C1 segment of cervical spinal cord (tissue), 14 donors: ENCODE measurements at places on chromosomes 1 and 21.

DNA sequence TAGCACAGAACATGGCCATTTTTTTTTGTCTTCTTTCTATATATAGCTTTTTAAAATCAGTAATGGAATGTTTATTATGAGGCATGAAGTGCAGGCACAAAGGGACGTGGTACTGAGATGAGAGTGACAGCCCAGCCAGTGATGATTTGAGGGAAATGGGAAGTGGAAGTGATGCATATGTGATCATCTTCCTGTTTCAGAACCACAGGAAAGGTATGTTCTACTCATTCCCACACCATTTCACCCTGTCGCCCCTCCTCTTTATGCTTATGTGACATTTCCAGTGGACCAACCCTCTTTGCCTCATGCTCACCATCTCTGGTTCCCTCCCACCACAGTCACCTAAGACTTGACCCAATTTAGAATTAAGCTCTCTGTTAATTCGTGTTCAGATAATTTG is 24.3 kb downstream of the PTGS2 start:
- DNase-seq = no peak

DNA sequence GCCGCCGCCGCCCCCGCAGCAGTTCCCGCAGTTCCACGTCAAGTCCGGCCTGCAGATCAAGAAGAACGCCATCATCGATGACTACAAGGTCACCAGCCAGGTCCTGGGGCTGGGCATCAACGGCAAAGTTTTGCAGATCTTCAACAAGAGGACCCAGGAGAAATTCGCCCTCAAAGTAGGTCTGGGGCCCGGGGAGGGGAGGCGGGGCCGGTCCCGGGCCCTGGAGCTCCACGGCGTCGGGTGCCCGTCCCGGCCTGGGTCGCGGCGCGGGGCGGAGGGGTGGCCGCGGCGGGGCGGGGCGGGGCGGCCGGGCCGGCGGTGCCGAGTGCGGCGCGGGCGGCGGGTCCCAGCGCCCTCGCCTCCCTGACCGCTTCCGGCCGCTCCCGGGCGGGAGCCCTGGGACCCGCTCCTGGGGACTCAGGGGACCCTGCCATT is 646 bp downstream of the MAPKAPK2 start:
- no peak for DNase-seq

- DNase-seq = no peak
Measured at GRCh38 chr1:54708385-54708784, 7.3 kb upstream of the TTC4 start.

DNA sequence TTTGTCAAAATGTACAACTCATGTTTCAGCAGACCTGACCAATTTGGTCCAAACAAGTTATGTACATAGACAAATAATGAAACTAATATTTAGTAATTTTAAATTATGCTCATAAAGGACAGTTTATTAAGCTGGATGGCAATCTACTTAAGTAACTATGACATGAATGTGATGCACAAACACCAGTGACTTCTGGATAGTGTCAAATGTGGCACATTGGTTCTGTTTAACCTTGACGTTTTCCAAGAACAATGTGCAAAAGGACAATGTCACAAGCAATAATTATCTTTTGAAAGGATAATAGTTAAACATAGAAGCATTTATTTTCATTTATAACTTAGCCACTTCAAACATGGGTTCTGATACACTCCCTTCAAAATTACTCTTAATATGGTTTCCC is 80.0 kb downstream of the TRIM33 start:
- DNase-seq = no peak

- no peak for DNase-seq
Measured at GRCh38 chr1:228530086-228530758, 43.0 kb downstream of the RNF187 start.

- DNase-seq = no peak
Measured at GRCh38 chr1:156704930-156705320, 458 bp downstream of the CRABP2 start.

GRCh38 chr1:91308544-91308943 is 96.1 kb downstream of the HFM1 start:
- no peak for DNase-seq

GRCh38 chr1:160489513-160490261 is 33.4 kb downstream of the SLAMF6 start:
- no peak for DNase-seq

- DNase-seq = no peak
Measured at GRCh38 chr1:178935610-178936009, 64.7 kb upstream of the ANGPTL1 start.

DNA sequence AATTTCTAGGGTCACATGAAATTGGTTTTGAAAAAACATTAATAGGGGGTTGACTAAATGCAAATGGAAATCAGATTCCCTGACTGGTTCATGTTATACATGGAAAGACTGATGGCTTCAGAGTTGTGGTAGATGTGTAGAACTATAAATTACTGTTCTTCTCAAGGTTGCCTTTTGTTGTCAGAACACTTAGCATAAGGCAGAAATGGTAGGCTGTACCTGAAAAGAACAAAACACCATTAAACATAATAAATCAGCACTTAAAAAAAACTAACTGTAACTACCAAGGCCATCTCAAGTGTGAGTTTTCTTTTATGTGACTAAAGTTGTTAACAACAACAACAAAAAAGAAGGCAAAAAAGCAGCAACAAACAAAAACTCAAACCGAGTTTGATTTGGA is 111.8 kb downstream of the RPS6KC1 start:
- no peak for DNase-seq

DNA sequence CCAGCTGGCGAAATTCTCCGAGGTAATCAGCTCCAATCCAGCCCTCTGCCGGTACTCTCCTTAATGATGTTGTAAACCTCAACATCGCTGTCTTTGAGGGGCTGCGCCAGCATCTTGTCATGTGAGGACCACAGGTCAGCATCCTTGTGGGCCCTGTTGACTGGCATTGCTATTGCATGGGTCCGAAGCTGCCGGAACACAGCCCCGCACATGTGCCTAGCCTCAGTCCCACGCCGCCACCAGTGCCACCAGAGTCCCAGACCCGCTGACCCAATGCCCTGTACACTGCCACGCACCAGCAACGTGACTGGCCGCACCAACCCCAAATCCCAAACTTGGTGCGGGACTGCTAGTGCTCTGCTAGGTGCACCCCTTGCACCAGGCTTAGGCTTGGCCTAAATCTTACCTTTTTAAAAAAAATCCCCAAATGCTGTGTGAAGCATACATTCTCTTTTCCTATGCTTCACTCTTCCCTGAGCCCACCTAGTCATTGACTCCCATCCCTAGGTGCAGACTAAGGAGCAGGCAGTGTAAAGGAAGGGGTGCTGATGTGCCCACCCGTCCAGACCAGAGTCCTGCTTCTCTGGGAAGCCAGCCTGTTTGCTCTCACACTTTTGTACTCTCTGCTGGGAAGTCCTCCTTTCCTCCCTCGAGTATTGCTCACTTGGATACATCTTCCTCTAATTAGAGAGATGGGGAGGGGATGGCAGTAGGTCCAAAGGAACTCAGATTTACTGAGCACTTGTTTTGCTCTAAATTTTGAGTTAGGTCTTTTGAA is 81.9 kb upstream of the ARTN start:
- DNase-seq = no peak

DNA sequence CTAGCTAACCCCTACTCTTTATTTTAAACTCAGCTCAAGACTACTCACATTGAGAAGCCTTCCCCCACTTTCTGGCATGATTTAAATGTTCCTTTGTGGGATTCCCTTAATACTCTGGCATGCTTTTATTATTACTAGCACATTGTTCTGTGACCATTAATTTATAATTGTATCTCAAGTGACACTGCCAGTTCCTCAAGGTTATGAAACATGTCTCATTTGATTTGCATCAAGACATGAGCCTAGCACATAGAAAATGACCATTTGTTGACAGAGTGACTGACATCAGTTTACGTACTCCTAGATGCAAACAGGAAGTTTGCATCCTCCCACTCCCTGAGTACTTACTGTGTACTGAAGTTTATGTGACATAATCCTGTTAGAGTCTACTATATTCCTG is 15.2 kb downstream of the RGS4 start:
- no peak for DNase-seq

- DNase-seq = no peak
Measured at GRCh38 chr1:107949467-107950253, 15.3 kb downstream of the VAV3 start.

DNA sequence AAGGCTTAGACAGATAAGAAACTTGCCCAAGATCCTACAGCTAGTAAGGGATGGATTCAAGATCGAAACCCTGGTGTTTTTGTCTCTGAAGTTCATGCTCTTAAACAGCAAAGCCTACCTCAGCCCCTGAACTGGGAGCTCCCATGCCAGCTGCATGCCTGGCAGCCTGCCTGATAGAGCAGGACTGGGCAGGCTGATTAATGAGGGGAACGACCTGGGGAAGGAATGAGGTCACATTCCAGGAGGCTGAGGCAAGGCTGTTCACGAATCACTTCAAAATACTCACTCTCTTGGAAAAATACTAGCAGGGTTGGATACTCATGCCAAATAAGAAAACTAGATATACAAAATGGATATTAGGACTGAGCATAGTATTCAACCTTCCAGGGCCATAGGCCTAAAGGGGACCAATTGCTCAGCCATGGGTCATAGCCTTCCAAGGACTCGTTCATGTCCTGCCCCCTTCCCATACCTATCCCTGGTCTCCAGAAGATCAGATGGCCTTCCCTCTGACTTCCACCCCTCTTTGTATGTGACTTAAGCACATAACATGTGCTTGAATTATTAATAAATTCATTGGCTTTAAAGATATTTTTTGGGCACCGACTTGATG is 15.6 kb upstream of the TACSTD2 start:
- no peak for DNase-seq

GRCh38 chr1:28890435-28890834 is 23.9 kb upstream of the EPB41 start:
- DNase-seq = no peak

DNA sequence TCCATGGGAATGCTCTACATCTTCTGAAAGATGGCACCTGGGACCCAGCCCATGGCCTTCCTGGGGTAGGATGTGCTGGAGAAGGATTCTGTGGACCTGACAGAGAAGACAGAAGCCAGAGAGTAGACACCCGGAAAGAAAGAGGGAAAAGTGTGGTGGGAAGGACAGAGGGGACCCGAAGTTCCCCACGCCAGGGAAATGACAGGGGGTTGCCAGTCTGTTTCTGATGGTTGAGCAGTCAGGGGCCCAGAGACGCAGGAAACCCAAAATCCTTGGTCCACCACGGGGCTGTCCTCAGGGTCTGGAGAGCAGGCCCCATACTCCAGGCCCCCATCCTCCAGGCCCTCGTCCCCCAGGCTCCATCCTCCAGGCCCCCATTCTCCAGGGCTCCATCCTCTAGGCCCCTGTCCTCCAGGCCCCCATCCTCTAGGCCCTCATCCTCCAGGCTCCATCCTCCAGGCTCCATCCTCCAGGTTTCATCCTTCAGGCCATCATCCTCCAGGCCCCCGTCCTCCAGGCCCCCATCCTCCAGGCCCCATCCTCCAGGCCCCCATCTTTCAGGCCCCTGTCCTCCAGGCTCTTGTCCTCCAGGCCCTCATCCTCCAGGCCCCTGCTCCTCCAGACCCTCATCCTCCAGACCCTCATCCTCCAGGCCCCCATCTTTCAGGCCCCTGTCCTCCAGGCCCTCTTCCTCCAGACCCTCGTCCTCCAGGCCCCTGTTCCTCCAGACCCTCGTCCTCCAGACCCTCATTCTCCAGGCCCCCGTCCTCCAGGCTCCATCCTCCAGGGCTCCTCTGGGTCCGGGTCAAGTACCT is 1.0 kb upstream of the TFF2 start:
- no peak for DNase-seq
